ENCODE measurements at places on chromosomes 6 and 20.
A peak's percentile ranks its signal among the peaks of the same experiment; 100 is the strongest.

DNA sequence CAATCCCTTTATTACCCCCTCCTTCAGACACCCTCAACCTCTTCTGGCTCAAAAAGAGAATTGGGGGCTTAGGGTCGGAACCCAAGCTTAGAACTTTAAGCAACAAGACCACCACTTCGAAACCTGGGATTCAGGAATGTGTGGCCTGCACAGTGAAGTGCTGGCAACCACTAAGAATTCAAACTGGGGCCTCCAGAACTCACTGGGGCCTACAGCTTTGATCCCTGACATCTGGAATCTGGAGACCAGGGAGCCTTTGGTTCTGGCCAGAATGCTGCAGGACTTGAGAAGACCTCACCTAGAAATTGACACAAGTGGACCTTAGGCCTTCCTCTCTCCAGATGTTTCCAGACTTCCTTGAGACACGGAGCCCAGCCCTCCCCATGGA is 2.2 kb downstream of the TNF start:
- DNase-seq, result no peak

GRCh38 chr6:105771313-105771970 is 314.7 kb upstream of the PRDM1 start:
- DNase-seq, result peak; percentile 35

- DNase-seq, result no peak
These were observed 263.4 kb downstream of the ARHGAP18 start for GRCh38 chr6:129446272-129447197.

- DNase-seq, result no peak
These were observed 67.2 kb upstream of the PTGIS start for GRCh38 chr20:49635166-49635565.

DNA sequence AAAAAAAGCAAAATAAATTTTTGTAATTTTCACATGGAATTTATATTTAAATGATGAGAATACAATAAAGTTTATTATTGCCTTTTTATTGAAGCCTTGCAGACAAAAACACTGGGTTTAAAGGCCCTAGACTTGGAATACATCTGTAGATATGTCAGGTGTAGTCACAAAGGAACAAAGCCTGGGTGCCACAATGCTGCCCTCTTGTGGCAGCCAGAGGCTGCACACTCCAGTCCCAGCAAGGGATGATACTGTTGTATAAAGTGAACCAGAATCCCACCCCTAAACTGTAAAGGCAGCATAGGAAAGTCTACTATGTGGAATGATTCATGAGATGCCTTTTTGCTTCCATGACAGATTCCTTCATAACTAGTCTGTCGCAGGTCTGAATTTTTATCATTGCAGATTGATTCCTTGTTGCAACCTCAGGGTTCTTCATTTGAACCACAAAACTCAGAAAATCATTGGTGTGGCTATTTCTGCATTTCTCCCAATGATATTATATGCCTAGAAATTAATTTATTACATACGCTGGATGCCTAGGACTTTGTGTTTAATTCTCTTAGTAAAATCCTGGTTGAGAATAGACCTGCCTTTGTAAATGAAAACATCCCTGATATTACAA is 37.0 kb downstream of the MAK start:
- peak; percentile 84 for DNase-seq

DNA sequence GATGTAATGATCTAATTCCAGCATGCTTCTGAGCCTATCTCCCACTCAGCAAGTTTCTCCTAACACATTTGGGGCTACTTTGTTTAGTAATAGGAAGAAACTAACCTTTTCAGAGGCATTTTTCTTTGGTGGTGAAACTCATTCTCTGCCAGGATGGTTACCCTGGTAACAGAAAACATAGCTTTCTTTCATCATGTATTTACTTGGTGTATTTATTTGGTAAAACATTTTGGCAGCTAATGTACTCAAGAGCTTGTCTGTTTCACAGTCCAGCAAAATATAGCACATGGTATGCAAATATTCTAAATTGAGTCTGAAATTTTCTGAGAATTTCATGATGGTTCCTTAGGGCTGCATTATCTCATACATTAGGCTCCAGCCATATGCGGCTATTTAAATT is 100.0 kb downstream of the SLC35B3 start:
- DNase-seq, result no peak

DNA sequence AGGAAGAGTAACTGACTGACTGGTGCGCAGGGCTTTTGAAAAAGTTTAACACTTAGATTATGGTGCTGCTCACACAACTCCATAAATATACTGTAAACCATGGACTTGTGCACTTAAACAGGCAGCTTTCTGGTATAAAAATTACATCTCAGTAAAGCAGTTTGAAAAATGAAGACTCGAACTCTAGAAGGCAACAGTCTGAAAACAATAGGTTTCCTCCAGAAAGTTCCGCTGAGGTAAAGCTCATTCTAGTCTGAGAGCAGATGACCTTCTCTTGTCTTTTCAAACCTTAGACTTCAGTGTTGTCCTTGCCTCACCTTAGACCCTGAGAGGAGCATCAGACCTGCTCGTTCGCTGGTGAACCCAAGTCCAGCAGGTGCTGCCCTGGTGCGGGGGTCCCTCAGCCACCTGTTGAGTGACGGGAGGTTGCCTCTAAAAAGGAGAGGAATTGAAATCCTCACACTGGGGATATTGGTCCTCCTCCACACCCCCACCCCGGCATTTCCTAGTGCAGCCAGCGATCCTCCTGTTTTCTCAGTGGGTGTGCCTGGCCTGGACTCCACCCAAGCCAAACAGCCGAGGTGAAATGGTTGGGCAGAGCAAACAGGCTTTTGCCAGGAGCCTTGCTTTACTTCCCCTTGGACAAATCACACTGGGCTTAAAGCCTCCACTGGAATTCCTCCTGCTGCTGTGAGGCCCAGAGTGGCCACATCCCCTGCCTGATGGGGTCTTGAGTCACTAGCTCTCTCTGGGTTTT is 14.7 kb upstream of the PYGB start:
- DNase-seq, result peak; percentile 48

- no peak for DNase-seq
These were observed 316.9 kb downstream of the QKI start for GRCh38 chr6:163731215-163732013.
